ENCODE measurements at places on chromosomes 16 and 17.

DNA sequence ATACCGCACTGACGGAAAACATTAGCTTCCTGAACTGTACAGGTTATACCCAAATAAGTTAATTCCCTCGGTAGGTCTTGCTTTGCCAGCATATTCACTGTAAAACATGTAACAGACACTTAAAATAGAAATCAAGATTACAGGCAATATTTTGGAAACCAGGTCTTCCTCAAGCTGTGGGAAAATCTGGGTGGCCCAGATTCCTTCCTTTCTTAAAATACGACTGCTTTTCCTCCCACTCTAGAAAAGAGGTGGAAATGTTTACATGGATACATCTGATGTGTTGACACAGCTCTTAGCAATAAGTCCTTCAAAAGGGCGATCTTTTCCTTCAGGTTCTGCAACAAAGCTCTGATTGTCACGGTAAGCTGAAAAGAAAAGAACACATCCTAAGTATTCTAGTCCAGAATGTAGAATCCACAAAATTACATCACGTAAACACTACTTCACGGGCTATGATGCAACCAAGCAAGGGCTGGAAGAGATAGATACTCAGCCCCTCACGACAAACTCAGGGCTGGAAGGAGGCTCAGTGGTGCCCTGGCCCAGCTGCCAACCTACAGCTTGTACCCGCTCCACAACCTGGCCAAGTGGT is 18.4 kb downstream of the STX8 start:
- no peak for DNase-seq

- DNase-seq = no peak
Measured at GRCh38 chr17:69540356-69540755, 125.9 kb downstream of the MAP2K6 start.

DNA sequence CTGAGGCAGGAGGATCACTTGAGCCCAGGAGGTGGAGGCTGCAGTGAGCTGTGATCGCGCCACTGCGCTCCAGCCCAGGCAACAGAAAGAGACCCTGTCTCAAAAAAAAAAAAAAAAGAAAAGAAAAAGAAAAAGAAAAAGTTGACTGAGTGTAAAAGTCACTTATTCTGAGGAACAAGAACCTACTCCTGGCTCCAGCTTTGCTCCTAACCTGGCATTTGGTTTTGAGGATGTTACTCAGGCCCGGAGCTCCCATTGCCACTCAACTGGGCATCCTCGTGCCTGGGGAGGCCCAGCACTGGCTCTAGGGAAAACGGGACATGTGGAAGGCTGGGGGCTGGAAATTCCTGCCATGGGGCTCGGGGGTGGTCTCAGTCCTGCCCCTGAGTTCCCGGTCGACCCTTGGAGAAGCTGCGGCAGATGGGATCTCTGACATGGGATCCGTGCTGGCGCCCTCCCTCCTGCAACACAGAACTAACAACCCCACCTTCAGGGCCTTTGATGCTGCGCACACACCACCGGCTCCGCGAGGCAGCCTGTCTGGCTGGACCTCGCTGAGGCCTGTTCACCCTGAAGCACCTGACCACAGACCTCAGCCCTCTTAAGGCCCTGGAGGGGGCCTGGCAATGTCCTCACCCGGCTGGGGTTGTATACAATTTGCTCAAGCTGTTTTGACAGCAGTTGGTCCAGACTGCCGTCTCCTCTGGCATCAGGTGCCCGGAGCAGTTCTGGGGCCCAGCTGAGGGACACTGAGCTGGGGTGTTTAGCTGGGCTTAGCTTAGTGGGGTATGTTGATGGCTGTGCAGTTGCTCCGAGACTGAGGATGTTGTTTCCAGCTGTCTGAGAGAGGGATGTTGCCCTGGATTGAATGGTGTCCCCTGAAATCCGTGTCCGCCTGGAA is 12.3 kb downstream of the CD7 start:
- no peak for DNase-seq

- no peak for DNase-seq
Measured at GRCh38 chr17:8125947-8126490, 2.1 kb upstream of the HES7 start.

- DNase-seq = no peak
Measured at GRCh38 chr17:2939714-2940351, 123.6 kb downstream of the OR1D5 start.

- DNase-seq = no peak
Measured at GRCh38 chr16:17343028-17343427, 127.7 kb downstream of the XYLT1 start.

GRCh38 chr17:72775919-72776318 is 316.6 kb downstream of the SLC39A11 start:
- DNase-seq = no peak

GRCh38 chr17:82242698-82242976 is 13.8 kb downstream of the SLC16A3 start:
- no peak for DNase-seq

- DNase-seq = peak; percentile 92
Measured at GRCh38 chr16:30445408-30446202, at the start of gene SEPHS2. SEPHS2 (minus strand) TSS chr16:30445874; CDS start chr16:30445727, 147 bp downstream.

DNA sequence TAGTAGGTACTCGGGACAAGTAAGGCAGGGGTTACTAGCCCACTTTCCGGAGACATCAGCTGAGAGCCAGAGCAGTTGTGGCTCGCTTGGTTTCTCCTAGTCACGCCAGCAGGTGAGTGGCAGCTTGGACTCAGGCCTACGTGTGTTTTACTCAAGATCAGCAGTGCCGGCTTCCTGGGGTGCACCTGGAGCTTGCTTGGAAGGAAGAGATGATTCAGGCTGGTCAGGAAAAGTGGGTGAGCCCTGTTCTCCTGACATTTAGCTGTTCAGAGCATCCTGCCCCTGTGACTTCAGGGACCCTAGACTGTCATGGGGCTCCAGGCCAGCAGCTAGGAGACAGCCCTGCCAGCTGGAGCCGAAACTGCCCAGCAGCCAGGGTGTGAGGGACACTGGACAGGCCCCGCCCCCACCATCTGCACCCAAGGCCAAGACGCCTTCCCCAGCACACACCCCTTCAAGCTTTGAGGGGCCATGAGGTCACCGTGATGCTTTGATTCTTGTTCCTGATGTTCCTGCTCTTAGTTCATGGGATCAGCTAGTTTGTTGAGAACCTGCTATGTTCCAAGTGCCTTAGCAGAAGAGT is 238.0 kb upstream of the CIBAR2 start:
- no peak for DNase-seq

DNA sequence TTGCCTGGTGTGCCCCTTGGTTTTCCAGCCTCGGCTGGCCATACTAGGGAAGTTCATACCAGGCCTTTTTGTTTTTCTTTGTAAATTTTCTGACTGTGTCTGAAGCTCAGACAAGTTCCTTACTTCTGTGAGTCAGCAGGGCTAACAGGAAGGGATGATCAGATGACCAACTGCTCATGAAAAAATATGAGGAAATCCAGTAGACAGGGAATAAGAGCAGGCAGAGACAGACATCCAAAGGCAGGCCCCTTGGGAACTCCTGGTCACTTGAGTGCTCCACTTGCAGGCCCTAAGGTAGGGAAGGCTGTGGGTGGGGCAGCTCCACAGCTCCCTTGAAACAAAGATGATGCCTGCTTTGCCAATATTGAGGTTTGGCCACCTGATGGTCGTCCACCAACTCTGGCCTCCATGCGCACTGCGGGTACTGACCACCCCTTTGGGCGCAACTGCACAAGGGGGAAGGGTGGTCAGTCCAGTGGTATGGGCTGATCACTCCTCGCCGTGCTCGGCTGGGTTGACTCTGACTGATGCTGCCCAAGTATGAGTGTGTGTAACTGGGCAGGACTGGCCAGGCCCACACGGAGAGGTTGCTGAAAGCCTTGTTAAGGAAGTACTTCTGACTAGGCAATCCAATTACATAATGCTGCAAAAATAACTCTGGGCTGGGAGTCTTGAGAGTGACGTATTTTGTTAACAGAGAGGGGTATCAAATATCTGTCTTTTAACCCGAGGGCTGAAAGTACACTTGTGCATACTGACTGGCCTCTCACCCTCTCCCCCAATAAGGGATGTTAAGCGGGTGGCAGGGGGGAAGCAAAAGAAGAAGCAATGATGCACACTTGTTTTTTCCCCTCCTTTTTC is 20.8 kb upstream of the ZFHX3 start:
- DNase-seq = no peak

DNA sequence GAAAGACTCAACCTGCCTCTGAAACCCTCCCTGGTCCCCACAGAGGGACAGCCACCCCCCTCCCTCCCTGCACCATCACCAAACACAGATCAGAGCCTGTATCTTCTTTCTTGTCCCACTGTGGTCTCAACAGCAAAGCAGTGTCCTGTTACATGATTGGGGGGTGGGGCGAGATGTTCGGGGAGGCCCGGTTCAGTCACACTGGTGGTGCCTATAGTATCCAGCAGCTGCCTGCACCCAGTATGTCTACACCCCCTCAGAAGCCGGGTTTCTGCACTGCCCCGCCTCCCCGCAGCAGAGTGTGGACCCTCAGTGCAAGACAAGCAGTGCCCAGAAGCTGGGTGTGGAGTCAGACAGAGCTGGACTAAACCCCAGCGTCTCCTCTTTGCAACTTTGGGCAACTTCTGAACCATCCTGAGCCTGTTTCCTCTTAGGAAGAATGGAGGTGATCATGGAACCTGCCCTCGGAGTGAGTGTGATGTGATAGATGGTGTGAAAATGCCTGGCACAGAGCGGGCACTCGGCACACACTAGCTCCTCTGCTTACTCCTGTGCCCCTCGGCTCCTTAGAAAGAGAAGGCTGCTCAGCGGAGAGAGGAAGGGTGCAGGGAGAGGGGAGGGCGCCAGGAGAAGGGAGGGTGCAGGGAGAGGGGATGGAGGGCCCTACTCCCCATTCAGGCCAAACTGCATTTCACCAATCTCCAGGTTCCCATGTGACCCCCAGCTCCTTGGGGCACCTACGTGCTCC is 84.0 kb upstream of the TNRC6C start:
- DNase-seq = no peak

DNA sequence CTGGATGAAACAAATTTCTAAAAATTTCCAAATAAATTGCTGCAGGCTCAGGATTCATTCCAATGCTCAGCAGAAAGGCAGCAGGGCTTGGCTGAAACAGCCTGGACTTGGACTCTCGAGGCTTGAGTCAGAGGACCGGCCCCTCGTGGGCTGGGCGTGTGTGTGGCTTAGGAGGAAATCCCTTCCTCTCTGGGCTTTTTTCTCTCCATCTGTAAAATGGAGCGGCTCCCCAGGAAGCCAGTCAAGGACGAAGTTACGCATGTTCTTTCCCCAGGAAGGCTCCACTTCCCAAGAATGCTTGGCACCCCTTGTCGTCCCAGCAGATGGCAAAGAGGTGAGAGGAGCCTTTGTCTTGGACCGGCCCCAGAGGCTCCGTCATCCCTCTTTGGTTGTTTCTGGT is 13.5 kb downstream of the SLC46A1 start:
- DNase-seq = no peak

DNA sequence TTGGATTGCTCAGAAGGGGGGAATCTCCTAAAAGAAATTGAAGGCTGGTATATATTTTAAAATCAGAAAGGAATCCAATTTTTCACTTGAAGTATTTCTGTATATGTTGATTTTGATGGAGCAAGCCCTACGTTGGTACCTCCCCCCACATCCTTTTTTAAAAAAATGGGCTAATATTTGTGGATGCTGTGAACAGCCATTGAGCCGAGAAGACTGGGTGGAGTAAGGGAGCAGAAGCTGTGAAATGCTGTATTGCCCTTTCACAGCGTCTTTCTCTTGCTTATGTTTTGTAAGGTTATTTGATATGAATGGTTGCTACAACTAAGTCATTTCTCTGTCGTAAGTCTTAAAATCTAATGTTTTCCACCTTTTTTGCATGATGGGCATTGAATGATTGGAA is 2.3 kb downstream of the PAFAH1B1 start:
- DNase-seq = no peak

- no peak for DNase-seq
Measured at GRCh38 chr16:66662445-66663194, 33.9 kb downstream of the CMTM4 start.

DNA sequence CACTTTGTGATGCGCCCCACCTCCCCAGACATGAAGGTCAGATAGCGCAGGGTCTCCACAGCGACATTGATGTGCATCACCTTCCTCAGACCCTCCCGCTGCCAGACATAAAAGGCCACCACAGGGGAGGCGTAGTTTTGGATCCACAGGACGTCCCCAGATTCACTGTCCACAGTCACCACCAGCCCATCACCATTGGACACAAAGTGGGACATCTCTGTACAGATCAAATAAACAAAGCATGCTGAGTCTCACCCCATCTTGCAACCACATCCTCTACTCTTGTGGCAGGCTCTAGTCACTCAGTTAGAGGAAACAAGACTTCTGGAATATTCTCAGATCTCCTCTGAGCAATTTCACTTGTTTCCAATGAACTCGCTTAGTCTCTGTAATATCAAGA is 46.3 kb upstream of the ICAM2 start:
- peak; percentile 13 for DNase-seq

- no peak for DNase-seq
Measured at GRCh38 chr16:46658925-46659324, 30.1 kb downstream of the VPS35 start.

GRCh38 chr17:19397556-19398041 is 10.6 kb upstream of the MFAP4 start:
- DNase-seq = no peak

DNA sequence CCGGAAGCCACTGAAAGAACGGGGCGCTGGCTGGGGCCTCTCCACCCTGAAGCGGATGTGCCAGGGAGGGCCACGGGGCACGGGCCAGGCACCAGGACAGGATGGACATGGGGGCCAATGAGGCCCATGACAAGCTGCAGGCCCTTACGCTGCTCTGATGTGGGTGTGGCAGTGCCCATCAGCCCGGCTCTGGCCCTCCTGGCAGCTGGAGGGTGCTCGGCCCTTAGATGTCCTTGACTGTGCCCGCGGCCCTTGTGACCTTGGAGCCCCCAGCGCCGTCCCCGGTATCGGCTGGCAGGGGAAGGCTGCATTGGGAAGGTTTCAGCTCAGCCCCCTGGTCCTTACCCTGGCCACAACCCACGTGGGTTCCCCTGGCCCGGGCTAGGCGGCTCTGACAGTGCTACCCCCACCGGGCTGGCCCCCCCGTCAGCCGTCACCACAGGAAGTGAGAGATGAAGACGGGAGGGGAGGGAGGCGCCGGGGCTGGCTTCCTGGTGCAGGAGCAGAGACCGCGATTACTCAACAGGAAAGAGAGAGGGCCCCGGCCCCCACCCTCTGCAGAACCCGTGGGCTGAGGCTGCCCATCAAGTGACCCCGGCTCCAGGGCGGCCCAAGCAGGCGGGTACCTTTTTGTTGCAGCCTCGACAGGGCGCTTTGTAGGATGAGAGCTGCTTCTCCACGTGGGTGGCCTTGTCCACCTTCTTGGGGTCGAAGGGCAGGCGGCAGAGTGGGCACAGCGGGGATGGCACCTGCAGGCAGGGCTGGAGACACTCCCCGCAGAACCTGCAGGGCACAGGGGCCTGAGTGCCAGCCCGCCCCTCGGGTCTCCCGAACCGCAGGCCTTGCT is 5.3 kb downstream of the RNF166 start:
- peak; percentile 94 for DNase-seq

GRCh38 chr16:10641953-10642949 is 52.5 kb downstream of the TEKT5 start:
- DNase-seq = no peak

- no peak for DNase-seq
Measured at GRCh38 chr16:79492036-79492435, 108.5 kb downstream of the MAF start.

GRCh38 chr16:20867585-20867984 is 32.6 kb downstream of the DCUN1D3 start:
- no peak for DNase-seq
